ENCODE measurements at places on chromosomes 5 and 9.
A peak's percentile ranks its signal among the peaks of the same experiment; 100 is the strongest.

DNA sequence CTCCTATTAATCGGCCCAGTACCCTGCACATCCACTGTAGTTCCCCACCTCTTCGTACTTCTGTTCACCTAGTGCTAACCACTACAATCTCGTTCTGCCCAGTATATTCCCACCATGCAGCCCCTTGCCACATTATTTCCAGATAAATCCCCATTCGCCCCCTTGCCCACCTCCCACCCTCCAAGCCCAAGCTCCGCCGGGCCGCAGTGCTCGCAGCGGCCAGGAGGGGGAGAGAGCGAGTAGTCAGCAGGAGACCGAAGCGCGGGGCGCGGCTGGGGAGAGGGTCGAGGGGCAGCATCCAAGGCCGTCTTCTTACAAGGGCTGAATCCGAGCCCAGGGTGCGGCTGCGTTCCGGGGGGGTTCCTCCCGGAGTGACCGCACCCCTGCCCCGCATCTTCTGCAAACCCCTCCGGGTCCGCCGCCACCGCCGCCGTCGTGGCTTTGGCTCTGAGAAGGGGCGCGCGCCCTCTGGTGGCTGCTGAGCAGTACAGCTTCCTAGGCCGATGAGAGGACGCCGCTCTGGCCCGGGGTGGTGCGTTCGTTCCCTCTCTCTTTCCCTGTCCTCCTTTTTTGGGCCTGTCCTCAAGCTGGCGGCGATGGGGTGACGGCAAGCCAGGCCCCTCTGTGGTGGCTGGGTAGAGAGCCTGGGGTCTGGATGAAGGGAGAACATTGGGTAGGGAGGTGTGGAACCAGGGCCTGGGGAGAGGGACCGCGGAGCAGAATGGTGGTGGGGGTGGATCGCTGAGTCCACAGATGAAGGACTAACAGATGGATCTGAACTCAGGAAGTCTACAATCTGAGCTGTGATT lies 30.0 kb upstream of the PSD2 start:
- peak; percentile 72 for DNase-seq

GRCh38 chr5:146018514-146019375 lies 82.4 kb downstream of the SH3RF2 start:
- DNase-seq = no peak

- no peak for DNase-seq
Measured at GRCh38 chr5:66519626-66520025, 76.6 kb upstream of the MAST4 start.

DNA sequence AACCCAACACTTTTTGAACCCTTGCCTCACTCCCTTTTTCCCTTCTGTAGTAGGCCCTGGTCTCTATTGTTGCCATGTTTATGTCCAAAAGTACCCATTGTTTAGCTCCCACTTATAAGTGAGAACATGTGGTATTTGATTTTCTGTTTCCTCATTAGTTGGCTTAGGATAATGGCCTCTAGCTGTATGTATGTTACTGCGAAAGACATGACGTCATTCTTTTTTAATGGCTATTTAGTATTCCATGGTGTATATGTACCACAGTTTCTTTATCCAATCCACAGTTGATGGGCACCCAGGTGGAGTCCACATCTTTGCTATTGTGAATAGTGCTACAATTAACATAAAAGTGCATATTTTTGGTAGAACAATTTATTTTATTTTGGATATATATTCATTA lies 90.3 kb upstream of the PTPRD start:
- DNase-seq = no peak

DNA sequence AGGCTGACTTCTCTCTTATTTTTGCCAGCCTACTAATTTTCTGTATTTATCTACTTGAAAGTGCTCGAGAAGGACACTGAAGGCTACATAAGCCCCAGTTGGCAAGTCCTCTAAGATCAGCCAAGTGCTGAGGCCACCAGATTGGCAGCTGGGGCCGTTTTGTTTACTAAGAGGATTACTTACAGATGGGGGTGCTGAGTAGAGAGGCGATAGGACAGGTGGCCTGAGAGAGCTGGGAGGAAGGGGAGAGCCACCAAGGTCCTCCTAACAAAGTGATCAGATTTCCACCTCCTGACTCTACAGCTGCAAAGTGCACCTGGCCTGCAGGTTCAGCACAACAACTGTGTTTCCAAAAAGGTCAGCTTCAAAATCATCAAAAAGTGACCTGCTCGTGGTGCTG lies 32.9 kb downstream of the FRMD3 start:
- DNase-seq = no peak

GRCh38 chr5:149615976-149616375 lies 34.7 kb downstream of the ARHGEF37 start:
- no peak for DNase-seq

DNA sequence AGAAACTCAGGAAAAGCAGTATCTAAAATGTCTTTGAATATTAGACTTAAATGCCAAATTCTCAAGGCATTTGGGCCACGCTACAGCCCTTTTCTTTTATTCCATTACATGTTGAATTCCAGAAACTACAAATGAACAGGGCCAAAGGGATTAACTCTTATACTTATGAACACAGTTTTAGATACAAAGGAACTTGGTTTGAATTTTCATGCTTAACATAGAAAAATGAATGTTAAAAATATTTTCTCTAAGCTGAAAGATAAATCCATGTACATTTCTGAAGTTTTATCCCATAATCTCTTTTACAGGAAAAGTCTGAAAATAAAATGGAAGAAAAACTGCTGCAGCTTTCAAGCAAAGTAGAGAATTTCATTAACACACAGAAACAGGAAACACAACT lies 56.8 kb downstream of the FAM81B start:
- no peak for DNase-seq

DNA sequence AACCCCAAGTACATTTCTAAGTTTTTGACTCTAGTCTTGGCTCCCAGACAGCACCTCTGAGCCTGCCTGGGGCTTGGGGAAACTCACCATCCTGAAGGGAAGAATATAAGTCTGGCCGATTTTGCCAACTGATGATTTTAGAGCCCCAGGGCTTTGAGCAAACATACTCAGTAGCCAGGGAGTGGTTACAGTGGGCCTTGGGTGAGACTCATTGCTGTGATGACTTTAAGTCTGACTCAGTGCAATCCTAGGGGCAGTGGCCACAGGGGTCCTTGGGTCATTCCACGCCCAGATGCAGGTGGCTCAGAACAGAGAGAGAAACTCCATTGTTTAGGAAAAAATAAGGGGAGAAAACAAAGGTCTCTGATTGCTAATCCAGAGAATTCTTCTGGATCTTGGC lies 312.0 kb upstream of the EDIL3 start:
- no peak for DNase-seq

DNA sequence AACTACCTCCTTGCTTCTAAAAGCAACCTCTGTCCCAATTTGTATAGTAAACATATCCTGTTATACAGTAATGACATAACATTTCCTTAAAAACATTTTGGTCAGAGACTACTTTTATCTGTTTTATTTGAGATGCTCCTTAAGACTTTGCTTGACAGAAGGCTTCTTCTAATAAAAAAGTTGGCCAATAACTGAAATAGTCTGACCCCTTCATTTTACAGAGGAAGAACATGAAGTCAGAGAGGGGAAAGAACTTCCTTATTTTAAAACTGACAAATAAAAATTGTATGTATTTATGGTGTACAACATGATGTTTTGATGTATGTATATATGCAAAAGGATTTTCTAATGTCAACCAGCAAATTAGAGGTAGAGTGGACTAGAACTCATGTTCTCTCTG lies 35.8 kb upstream of the SPARC start:
- DNase-seq = no peak

- no peak for DNase-seq
Measured at GRCh38 chr5:96121364-96121763, 159.7 kb upstream of the ELL2 start.

GRCh38 chr5:178063277-178063676 lies 50.1 kb upstream of the N4BP3 start:
- DNase-seq = no peak

DNA sequence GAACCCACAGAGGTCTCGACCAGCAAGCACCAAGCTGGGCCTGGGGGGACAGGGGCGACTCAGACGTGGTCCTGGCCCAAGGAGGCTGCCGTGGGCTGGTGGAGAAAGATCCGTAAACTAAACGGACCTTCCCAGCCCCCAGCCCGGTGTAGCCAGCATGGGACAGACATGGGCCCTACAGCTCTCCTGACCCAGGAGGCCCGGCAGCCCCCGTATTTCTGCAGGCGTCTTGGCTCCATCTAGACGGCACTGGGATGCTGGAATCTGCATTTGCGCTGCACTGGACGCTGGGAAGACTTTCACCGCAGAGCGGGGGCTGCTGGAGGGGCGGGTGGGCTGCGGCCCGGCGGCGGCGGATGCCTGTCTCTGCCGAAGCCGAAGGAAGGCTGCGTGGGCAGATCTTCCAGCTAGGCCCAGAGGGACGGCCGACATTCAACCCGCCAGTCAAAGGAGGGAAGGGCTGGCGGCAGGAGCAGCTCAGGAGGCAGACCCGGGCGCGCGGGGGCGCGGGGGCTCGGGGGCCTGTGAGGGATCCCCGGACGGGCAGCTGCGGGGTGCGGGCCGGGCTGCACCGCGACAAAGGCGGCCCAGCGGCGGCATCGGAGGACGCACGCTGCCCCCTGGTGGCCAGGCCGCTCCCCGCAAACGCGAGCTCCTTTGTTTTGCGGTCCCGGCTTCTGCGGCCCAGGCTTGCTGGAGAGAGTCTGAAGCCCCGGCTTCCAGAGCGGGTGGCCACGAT lies 266.2 kb downstream of the NSG2 start:
- peak; percentile 25 for DNase-seq

GRCh38 chr9:109708451-109708945 lies 71.5 kb upstream of the PALM2AKAP2 start:
- no peak for DNase-seq

DNA sequence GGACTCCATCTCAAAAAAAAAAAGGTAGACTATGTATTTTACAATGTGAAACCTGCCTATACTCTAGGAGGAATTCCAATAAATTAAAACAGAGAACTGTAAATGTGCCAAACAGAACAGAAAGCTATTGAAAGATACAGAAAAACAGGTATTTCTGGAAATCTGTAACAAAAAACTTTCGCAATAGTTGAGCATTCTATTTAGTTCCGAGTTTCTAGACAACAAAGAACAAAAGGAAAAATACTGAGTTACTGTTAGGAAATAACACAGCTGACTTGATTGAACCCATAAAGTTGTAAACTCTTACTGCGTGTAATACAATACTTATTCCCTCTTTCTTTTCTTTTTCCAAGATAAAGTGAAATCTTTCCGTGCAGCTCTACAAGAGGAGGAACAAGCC lies 18.6 kb downstream of the DIMT1 start:
- DNase-seq = no peak

GRCh38 chr5:93120051-93120450 lies 461.0 kb downstream of the NR2F1-AS1 start:
- no peak for DNase-seq

DNA sequence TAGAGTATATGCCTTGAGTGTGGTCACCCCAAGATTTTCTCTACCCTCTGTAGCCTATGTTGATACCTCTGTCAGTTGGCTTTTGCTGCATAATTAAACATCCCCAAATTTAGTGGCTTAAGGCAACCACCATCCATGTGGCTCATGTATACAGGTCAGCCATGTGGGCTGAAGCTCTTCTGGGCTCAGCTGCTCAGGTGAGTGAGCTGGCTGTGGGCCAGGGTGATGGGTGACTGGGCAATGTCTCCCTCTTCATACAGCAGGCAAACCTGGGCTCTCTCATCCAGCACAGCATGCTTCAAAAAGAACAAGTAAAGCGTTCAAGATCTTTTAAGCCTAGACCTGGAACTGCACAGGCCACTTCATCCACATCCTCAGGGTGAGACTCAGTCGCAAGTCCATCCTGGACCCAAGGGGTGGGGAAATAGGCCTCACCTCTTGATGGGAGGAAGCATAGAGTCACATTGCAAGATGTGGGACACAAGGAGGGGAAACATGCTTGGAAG lies 188.2 kb upstream of the TAS2R1 start:
- no peak for DNase-seq

- DNase-seq = peak; percentile 31
Measured at GRCh38 chr5:93620487-93621326, 37.7 kb downstream of the NR2F1 start.

DNA sequence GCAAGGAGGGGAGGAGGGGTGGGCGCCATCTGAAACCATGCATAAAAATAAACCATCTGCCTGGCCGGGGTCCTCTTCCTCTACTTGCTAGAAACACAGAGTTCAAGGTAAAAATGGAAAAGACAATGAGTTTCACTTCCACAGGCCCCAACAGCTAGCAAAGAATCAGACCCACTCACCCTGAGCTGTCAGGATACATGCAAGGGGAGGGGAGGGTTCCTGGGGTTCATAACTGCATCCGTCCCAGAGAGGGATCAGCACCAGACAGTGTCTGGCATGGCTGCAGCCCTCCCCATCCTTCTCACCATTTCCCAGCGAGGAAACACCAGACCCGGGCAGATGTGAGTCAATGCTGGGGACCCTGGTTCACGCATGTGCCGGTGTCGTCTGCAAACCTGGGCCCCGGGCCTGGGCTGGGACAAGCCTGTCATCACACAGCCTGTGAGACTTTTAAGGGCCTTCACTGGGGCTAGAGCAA lies 55.4 kb downstream of the SEMA4D start:
- DNase-seq = no peak

GRCh38 chr9:112925058-112925641 lies 34.5 kb upstream of the SLC46A2 start:
- DNase-seq = no peak

DNA sequence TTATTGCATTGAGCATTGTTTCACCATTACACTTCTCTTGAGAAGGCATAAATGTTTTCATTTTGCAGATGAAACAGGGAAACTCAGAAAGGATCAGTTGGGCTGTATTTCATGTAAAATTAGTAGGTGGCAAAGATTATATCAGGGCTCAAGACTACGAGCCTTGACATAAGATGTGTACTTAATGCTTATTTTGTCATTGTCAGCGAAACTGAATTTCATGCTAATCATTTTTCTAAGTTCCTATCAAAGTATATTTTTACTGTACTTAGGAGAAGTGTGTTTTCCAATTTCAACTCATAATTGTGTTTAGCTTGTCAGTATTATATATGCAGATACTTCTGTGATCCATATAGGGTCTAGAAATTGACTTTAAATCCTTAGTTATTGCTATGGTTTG lies 123.8 kb downstream of the FBXL7 start:
- DNase-seq = no peak

GRCh38 chr9:4980086-4980727 lies 4.9 kb upstream of the JAK2 start:
- DNase-seq = no peak

DNA sequence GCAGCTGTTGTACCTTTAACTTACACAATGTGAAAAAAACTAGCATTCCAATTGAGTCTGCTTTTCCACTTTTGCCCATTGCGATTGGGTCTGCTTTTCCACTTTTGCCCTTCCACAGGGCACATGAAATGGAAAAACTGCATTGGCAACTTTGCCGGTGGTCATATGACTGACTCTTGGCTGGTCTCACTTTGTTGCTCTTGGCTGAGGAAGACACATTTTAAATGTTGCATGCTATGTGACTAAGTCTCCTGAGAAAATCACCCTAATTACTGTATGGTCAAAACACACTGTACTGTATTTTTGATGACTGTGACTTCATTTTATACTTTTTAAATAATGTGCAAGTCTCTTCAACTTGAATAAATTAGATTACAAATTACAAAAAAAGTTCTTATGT lies 1.6 kb upstream of the OXCT1 start:
- DNase-seq = no peak

GRCh38 chr9:13146840-13147239 lies 132.7 kb downstream of the MPDZ start:
- no peak for DNase-seq

GRCh38 chr9:93593144-93593658 lies 16.8 kb downstream of the PHF2 start:
- no peak for DNase-seq

All from stimulated activated CD4-positive, alpha-beta T cell treated with anti-CD3 and anti-CD28 coated beads, Interleukin-4, amount 100 ng/mL, for 4 hours (primary cell).